ENCODE measurements at places on chromosomes 16 and 17.

GRCh38 chr17:64780096-64781013 lies 118.2 kb upstream of the SMURF2 start:
- peak; percentile 59 for DNase-seq

- DNase-seq, result no peak
Measured at GRCh38 chr17:20271011-20271610, 196.2 kb downstream of the LGALS9B start.

DNA sequence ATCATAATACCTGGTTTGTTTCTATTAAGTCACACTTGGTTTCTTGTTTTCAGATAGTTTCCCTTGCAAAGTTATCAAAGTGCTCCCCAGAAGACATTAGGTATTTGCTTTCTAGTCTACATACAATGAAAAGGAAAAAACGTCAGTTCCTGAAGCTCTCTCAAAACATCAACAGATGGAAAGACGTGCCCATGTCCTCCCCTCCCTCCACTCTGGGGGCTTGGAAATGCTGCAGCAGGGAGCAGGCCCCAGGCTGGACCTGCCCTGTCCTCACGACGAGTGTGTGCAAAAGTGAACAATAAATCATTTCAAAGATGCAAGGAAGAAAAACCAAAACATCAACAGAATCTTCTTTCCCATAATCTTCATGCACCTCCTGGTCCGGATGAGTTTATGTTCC lies 118.5 kb downstream of the USP22 start:
- DNase-seq, result no peak

DNA sequence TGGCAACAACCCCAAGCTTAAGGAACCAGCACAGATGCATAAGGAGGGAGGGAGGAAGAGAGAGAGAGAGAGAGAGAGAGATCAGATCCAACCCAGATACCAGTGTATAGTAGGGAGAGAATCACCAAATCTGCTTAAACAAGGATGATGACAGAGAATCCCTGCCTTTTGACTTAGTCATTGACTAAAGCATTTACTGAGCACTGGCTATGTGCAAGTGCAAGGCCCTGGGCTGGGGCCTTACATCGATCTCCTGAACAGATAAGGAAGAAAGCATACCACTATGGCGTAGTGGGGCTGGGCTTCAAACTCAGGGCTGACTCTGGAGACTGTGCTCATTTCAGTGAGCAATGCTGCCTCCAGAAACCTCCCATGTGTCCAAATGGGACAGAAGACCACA lies 15.8 kb downstream of the TSNAXIP1 start:
- DNase-seq, result no peak

- no peak for DNase-seq
Measured at GRCh38 chr17:83154311-83155127, 75.1 kb downstream of the METRNL start.

GRCh38 chr17:66403846-66404556 lies 101.6 kb downstream of the PRKCA start:
- no peak for DNase-seq
